ENCODE measurements at places on chromosomes 2 and 18. TPM values are rescaled to one million over a fixed set of nuclear protein-coding genes. Genes with fewer than 3 reads are reported as not detected.

- DNase-seq = no peak
These were observed 46.0 kb downstream of the ADCY3 start for GRCh38 chr2:24874035-24874434.

GRCh38 chr2:25308599-25308998, 33.1 kb downstream of the DNMT3A start:
- DNase-seq = no peak

- no peak for DNase-seq
These were observed 765.4 kb downstream of the MBD2 start for GRCh38 chr18:53458944-53459580.

DNA sequence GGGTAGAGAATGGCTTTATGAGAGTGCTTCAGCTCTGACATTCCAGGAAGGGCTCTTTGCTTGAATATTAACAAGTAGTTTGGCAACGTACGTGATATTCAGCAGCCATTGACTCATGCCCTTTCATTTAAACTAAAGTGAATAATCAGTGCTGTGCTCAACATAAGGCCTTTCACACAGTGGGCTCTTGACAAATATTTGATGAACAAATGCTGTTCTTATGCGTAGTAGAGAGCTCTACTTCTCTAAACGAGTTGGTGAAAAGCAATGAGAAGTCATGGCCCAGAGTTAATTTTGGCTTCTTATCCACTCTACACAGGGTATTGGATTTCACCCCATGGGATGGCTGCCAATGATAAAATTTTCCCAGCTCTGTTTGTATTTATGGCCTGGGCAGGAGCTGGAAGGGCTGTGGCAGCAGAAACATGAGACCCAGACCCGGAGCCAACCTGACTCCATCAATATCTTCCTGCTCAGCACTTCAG, 338.9 kb downstream of the CCDC85A start:
- DNase-seq = no peak

DNA sequence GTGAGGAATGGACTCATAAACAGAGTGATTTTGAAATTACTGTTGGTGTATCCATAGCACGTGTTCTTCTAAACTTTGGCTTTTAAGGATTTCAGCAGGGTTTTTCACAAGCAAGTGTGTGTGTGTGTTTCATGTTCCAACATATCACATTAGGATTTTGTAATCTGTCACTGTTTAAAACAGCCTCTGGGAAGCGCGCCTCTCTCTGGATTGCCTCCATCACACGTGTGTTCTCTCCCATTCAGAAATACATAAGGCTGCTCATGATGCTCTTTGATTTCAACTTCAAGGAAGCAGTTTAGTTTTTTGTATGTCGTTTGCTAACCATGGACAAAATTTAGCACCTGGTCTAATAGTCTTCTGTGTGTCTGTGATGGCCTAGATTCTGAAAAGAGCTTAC, 370.4 kb downstream of the MTX2 start:
- DNase-seq = no peak

GRCh38 chr2:105757433-105757832, 12.7 kb downstream of the NCK2 start:
- no peak for DNase-seq

DNA sequence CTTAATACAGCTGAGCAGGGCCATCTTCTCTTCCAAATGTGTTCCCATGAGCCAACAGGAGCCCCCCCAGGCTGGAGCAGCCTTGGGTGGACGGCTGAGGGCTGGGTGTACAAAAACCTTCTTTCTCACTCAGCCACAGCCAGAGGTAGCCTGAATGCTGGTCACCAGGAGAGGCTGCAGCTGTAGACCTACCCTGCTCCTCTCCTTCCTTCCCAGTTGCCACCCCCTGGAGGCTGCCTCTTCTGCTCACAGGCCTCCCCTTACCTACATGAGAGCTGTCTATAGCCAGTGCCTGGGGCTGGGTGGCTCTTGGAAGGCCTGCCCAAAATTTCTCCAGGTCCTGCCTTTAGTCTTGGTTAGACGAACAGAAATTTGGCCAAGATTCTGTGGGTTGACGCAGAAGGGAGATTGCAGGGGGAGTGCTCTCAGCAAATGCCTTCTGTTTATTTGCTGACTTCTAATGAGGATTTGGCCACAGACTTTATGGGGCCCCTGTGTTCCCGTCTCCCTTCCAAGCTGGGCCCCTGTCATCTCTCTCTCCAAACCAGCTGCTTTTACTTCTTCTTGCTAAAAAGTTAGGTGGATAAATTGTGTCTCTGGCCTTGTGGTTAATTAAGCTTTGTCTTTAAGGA, 18.3 kb downstream of the CELF4 start:
- no peak for DNase-seq

DNA sequence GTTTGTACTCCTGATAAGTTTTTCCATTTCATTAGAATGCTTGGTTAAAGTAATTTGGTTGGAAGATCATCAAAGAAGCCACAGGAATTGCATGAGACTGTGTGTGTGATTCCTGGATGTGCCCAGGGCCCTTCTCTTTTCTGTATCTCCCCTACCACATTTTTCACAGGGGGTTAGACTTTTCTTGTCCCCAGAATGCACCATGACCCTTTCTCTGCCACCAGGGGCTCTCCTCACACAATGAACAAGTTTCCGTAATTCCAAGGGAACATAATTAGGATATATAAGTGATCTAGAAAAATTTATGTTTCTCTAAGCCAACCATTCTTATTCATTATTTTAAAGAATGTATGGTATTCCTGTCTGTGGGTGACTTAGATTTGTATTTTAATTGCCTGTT, 291.8 kb downstream of the NEDD4L start:
- DNase-seq = no peak

DNA sequence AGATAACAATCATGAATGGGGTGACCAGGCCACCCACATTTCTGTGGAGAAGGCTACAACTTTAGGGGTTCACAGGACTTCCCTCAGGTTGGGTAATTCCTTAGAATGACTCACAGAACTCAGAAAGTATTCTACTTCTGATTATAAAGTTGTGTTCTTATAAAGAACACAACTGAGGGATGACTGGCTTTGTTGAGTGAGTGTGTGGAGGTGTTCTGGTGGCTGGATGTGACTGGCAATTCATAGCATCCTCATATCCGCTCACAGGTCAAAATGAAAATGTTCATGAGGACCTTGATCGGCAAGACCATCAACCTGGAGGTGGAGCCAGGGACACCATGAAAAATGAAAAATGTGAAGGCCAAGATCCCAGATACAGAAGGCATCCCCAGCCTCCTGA, 143.3 kb upstream of the CAB39 start:
- peak; percentile 41 for DNase-seq

- DNase-seq = no peak
These were observed 236.3 kb upstream of the AGAP1 start for GRCh38 chr2:235257590-235257989.

GRCh38 chr2:24831221-24832072, 38.2 kb downstream of the CENPO start:
- no peak for DNase-seq

DNA sequence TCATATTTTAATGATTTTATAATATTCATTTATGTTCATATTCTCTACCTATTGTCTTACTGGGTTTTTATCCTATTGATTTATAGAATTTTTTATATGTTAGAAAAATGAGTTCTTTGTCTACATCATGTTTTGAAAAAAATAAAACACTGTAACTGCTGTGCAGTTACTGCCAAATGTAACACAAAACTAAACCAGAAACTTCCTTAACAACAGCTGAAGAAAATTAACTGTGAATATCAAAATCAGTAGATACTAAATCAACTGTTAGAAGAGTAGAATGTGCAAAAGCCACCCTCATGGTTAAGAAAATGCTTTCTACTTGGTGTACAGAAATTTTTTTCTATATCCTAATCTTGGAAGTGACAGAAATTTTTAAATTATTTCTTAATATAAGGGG, 69.5 kb downstream of the PTRHD1 start:
- DNase-seq = no peak

DNA sequence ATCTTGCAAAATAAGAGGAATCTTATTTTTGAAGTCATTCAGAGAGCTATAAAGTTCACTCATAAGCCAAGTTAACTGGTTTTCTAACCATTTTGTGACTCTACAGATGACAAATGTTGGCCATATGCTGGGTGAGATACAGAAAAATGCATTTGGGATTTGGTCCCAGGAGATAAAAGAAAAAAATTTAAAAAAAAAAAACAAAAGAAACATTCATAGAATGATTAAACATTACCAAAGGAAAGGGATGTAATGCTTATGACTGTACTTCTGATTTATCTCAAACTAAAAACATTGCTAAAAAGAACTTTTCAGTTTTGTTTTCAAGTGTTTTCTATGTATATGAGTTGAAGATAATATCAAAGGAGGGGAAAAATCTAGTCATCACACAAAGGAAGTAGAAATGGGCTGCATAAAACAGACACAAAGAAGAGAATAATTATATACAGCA, 43.1 kb downstream of the PELI1 start:
- DNase-seq = no peak

- no peak for DNase-seq
These were observed 41.1 kb downstream of the LCLAT1 start for GRCh38 chr2:30488012-30488659.

GRCh38 chr2:120637847-120638246, 97.8 kb upstream of the GLI2 start:
- DNase-seq = no peak

DNA sequence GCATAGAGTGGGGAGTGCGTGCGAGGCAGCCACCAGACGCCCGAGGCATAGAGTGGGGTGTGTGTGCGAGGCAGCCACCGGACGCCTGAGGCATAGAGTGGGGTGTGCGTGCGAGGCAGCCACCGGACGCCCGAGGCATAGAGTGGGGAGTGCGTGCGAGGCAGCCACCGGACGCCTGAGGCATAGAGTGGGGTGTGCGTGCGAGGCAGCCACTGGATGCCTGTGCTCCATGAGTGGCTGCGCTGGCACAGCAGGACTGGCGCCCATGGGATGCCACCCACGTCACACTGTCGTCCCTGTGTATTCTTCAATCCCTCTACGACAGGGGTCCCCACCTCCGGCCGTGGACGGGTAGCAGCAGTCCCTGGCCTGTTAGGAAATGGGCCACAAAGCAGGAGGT, 221.9 kb downstream of the HDAC4 start:
- DNase-seq = no peak

DNA sequence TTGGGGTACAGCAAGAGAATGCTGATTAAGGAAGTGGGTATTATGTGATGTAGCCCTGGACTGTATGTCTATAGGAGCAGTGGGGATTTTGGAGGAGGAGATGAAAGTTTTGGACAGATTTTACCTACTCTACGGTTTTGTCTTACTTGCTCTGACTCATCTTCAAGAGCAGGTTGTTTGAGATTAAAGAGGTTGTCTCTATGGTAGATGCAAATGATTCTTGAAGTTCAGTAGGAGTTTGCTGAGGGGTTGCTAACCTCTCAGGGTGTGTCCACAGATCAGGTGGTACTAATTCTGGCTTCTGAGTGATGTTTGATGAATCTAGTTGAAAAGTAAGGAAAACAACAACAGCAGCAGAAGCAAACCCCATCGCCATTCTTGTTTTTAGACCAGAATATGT, 9.7 kb upstream of the SERPINB12 start:
- no peak for DNase-seq

DNA sequence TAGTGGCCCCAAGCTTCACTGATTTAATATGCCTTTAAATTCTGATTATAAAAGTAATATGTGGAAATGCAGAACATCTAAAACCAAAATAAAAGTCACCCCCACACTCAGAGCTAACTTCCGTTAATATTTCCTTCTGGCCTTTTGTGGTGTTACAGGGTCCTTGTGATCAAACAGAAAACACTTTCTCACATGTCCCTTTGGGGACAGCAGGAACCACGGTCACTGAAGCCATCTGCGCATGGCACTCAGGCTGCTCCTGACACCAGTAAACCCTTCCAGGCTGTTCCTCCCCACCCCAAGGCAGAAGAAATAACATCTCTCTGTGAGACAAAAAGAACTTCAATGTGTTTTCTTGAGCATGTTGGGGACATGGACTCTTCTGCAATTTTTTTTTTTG, 25.1 kb upstream of the GPR17 start:
- DNase-seq = no peak

The SULT6B1 gene
- not detected for total RNA-seq

The GTF3C2 gene
- 55.2 TPM for total RNA-seq

The SCN3A gene
- not detected for total RNA-seq

The RAMP1 gene
- total RNA-seq = 0.97 TPM

The RNPEPL1 gene
- total RNA-seq = 56.0 TPM

The TMEM200C gene
- total RNA-seq = not detected

The REG3A gene
- not detected for total RNA-seq
